ENCODE measurements at places on chromosomes 3 and 15.
A peak's percentile ranks its signal among the peaks of the same experiment; 100 is the strongest.

DNA sequence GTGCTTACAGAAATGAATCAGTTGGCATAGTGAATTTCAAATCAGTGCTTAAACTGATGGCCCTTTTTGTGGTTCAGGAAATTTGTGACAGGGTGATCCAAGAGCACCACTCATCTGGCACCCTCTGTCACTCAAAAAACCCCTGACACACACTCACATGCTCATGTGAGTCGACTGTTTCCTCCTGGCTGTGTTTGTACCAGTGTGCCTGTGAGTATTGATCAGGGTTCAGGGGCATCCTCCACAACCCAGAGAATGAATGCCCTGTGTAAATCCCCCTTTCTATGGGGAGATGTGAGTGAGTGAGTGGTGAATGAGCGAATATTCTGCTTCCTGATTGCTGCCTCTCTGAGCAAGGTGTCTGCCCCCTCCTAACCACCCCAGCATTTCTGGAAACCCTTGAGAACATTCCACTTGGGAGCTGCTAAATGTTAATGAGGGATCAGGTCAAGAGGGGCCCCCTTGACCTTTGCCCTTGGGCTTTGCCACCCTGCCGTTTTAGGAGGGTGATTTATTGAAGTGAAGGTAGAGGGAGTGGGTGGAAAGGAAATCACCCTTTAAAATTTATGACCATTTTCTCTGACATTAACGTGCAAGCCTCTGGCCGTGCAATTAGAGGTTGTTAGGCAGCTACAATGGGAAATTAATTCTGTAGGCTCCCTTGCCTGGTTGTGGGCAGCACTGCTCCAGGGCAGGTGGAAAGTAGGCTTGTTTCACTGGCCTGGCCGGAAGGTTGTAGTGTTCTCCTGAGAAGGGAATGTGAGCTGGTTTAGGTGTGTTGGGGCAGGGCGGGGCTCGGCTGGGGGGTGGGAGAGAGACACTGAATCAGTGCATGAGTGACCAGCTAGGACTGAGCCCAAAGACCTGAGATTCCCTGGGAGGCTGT is 87.2 kb downstream of the SLCO3A1 start:
- H3K36me3 ChIP-seq: no peaks in the 10 kb centered on the region
- peaks cover 14% of the 10 kb centered on the region for H3K4me1 ChIP-seq
- H3K27me3 ChIP-seq: peaks cover 9% of the 10 kb centered on the region
- H3K27ac ChIP-seq: peak overlapping the region; percentile 9
- no peak for DNase-seq
- H3K4me3 ChIP-seq: no peak overlapping the region

- no peaks in the 10 kb centered on the region for H3K4me1 ChIP-seq
- no peak overlapping the region for H3K27ac ChIP-seq
- no peaks in the 10 kb centered on the region for H3K27me3 ChIP-seq
Measured at GRCh38 chr3:11819146-11819689, 27.5 kb downstream of the TAMM41 start.

GRCh38 chr3:112640930-112641801 is at the start of gene CCDC80:
CCDC80 (minus strand) TSS chr3:112641143; CDS start chr3:112639905, 1,238 bp downstream.
- H3K4me1 ChIP-seq: peaks cover 8% of the 10 kb centered on the region
- H3K27ac ChIP-seq: no peak within 1 kb of the TSS
- no peaks in the 10 kb centered on the region for H3K36me3 ChIP-seq
- no peak for DNase-seq
- no peak within 1 kb of the TSS for H3K4me3 ChIP-seq
- H3K27me3 ChIP-seq: no peaks in the 10 kb centered on the region

DNA sequence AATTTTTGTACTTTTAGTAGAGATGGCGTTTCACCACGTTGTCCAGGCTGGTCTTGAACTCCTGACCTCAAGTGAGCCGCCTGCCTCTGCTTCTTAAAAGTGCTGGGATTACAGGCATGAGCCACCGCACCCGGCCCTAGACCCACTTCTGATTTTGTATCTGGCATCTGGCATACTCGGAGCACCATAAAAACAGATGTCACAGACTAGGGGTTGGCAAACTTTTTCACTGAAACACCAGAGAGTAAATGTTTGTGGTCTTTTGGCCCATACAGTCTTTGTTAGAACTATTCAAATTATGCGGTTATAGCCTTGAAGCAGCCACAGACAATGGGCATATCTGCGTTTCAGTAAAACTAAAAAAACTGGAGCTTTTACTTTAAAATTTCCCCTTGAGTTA is 110.7 kb downstream of the TJP1 start:
- H3K4me3 ChIP-seq: no peak overlapping the region
- H3K27me3 ChIP-seq: no peaks in the 10 kb centered on the region
- H3K27ac ChIP-seq: no peak overlapping the region
- H3K4me1 ChIP-seq: peaks cover 20% of the 10 kb centered on the region

- no peak overlapping the region for H3K27ac ChIP-seq
- no peaks in the 10 kb centered on the region for H3K36me3 ChIP-seq
- no peak overlapping the region for H3K4me3 ChIP-seq
- DNase-seq: no peak
- H3K4me1 ChIP-seq: no peaks in the 10 kb centered on the region
Measured at GRCh38 chr15:74815121-74815934, 2.7 kb downstream of the LMAN1L start.

- peak; percentile 51 for DNase-seq
- H3K27ac ChIP-seq: peak within 1 kb of the TSS; percentile 76
- H3K27me3 ChIP-seq: peaks cover 9% of the 10 kb centered on the region
- no peaks in the 10 kb centered on the region for H3K36me3 ChIP-seq
Measured at GRCh38 chr15:28885630-28886430, at the start of gene APBA2. APBA2 (plus strand) TSS chr15:28885974; CDS start chr15:29053885, 167,911 bp downstream.

DNA sequence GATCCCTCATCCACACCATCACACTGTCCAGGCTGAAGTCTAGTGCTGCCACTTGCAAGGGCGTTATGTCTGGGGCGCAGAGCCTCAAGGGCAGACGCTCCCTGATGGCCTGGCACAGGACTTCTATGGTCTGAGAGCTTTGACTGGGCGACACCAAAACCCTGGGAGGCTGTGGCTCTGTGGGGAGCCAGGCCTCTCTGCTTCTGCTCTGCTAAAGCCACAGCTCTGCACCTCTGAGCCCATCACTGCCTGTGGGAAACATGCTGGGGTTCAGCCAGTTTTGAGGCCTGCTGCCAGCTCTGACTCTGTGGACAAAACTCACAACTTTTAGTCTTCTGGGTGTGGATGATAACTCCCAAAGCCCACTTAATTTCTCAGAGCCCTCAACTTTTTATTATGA is 6.3 kb upstream of the LCTL start:
- H3K36me3 ChIP-seq: no peaks in the 10 kb centered on the region
- DNase-seq: no peak
- peaks cover under 1% of the 10 kb centered on the region for H3K4me1 ChIP-seq
- peaks cover 2% of the 10 kb centered on the region for H3K27me3 ChIP-seq
- H3K27ac ChIP-seq: no peak overlapping the region

GRCh38 chr3:191774485-191774884 is 313.5 kb downstream of the PYDC2 start:
- H3K27ac ChIP-seq: no peak overlapping the region
- H3K36me3 ChIP-seq: peaks cover 3% of the 10 kb centered on the region
- H3K4me3 ChIP-seq: no peak overlapping the region
- DNase-seq: no peak
- no peaks in the 10 kb centered on the region for H3K4me1 ChIP-seq

GRCh38 chr3:175146258-175146657 is 287.1 kb downstream of the NAALADL2 start:
- H3K27me3 ChIP-seq: no peaks in the 10 kb centered on the region
- peaks cover 4% of the 10 kb centered on the region for H3K36me3 ChIP-seq
- no peak overlapping the region for H3K4me3 ChIP-seq
- no peak overlapping the region for H3K27ac ChIP-seq
- no peaks in the 10 kb centered on the region for H3K4me1 ChIP-seq
- no peak for DNase-seq

DNA sequence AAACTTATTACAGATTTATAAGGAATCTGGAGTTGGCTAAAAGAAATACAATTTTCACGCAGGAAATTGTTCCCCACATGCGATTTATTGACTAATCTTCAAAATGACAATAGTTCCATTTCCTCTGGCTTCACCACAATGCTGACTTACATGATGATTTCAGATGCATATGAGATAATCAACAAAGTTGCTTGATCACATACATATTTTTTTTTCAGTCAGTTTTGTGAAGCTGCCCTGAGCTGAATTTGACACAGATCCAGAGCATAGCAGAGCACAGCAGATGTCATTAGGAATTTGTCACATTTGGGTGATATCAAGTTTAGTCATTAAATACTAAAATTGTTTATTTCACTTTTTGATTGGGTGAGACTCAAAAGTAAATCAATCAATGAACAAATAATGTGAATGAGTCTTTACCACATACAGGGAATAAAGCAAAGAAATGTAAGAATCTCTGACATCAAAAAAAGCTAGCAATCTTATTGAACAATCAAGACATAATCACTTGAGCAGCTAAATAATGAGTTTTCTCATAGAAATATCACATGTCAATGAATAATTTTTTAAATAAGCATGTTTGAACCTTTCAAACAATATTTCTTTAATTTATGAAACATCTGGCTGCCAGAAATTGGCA is 18.3 kb downstream of the CPB1 start:
- H3K4me3 ChIP-seq: no peak overlapping the region
- no peaks in the 10 kb centered on the region for H3K27me3 ChIP-seq
- H3K36me3 ChIP-seq: no peaks in the 10 kb centered on the region
- H3K27ac ChIP-seq: no peak overlapping the region

GRCh38 chr15:68578175-68578979 is 416 bp upstream of the CORO2B start:
- H3K27me3 ChIP-seq: peaks cover 81% of the 10 kb centered on the region
- DNase-seq: peak; percentile 49
- peaks cover 4% of the 10 kb centered on the region for H3K4me1 ChIP-seq

- no peak for DNase-seq
- H3K4me3 ChIP-seq: no peak overlapping the region
- no peaks in the 10 kb centered on the region for H3K27me3 ChIP-seq
Measured at GRCh38 chr3:26560081-26560480, 62.5 kb upstream of the LRRC3B start.

- H3K4me1 ChIP-seq: peaks cover 22% of the 10 kb centered on the region
- no peak for DNase-seq
- no peaks in the 10 kb centered on the region for H3K36me3 ChIP-seq
- peak overlapping the region; percentile 47 for H3K27ac ChIP-seq
- no peak overlapping the region for H3K4me3 ChIP-seq
Measured at GRCh38 chr3:182596676-182597410, 196.5 kb upstream of the ATP11B start.

DNA sequence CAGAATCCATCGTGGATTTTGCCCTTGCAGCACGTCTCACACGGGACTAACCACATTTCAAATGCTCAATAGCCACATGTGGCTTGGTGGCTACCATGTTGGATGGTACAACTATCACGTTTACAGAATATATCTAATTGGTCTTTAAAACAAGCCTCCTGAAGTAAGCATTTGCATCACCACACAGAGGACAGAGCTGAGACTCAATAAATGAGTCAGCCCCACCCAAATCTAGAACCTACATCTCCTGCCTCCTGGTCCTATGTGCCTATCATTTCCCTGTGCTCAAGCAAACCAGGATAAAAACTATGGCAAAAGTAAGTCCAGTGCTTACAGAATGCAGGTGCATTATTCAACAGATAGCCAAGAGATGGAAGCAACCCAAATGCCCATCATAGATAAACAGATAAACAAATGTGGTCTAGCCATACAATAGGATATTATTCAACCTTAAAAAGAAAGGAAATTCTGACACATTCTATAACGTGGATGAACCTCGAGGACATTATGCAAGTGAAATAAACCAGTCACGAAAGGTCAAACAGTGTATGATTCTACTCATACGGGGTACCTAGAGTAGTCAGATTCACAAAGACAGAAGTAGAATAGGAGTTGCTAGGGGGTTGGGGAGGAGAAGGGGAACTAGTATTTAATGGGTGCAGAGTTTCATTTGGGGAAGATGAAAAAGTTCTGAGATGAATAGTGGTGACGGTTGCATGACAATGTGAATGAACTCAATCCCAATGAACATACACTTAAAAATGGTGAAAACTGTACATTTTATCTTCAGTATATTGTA is 43.9 kb downstream of the SRGAP3 start:
- no peak overlapping the region for H3K4me3 ChIP-seq
- H3K27me3 ChIP-seq: no peaks in the 10 kb centered on the region
- H3K27ac ChIP-seq: peak overlapping the region; percentile 25
- no peak for DNase-seq

DNA sequence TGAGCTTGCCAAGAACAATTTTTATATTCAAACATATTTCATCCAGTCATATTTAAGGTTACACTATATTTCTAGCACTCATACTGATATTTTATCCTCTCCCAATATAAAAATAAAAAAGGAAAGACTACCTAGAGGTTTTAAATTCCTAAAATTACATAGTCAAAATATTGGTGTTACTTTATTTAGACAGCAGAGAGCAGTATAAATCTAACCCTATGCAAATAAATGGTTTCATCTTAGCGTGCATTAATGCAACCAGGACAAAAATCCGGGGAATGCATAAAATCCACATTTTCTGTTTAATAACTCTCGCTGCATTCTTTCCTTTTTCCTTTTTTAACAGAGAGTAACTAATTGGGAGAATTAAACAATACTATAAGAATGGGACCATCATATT is 1447.4 kb upstream of the ALCAM start:
- no peak for DNase-seq
- H3K27me3 ChIP-seq: peaks cover 7% of the 10 kb centered on the region
- no peak overlapping the region for H3K4me3 ChIP-seq
- H3K4me1 ChIP-seq: no peaks in the 10 kb centered on the region
- H3K36me3 ChIP-seq: no peaks in the 10 kb centered on the region
- no peak overlapping the region for H3K27ac ChIP-seq

DNA sequence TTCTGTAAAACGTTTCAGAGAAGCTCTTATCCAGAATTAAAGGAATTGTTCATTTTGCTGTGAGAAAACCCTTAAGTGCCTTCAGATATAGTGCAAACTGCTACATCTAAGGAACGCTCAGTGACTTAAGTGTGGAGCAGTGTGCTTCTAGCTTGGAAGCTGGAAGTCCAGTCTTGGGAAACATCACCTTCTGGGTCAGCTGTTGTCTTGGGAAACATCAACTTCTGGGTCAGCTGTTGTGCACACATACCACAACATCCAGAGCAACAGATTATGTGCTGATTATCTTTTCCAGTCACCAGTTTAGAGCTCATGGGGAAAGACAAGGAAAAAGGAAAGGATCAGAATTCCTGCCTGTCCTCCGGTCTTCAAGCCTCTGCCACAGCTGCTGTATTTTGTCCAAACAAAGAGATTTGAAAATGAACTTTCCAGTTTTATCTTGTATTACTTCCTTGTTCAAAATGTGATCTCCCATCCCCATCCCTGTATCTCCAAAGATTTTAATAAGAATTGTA is 713.6 kb downstream of the NSUN3 start:
- H3K4me1 ChIP-seq: peaks cover 7% of the 10 kb centered on the region
- H3K27me3 ChIP-seq: no peaks in the 10 kb centered on the region
- no peak for DNase-seq
- H3K4me3 ChIP-seq: no peak overlapping the region
- no peaks in the 10 kb centered on the region for H3K36me3 ChIP-seq

- H3K4me3 ChIP-seq: no peak overlapping the region
- DNase-seq: no peak
- H3K27me3 ChIP-seq: peaks cover 1% of the 10 kb centered on the region
- no peaks in the 10 kb centered on the region for H3K36me3 ChIP-seq
Measured at GRCh38 chr15:87682527-87682926, 574.0 kb downstream of the NTRK3 start.

DNA sequence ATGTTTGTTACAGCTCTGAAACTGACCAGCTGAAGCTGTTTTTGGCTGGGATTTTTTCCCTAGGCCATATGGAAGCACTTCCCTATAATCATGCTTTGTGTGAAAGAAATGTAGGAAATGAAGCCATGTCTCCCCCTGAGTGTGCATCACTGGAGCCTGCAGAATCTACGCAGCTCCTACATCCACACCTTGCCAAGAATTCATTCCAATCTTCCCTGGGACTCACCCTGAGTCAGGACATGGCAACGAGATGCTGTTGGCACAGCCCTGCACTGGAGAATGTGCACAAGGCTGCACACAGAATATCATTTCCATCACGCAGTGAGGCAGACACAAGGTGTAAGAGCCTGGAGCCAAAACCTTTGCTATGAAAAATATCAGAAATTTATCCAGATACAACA is 189.5 kb downstream of the ADAMTSL3 start:
- no peaks in the 10 kb centered on the region for H3K36me3 ChIP-seq
- no peak for DNase-seq
- no peaks in the 10 kb centered on the region for H3K4me1 ChIP-seq
- no peak overlapping the region for H3K27ac ChIP-seq
